IPS DF 6.9 (cell line): ENCODE measurements at places on chromosomes 7 and 10.

DNA sequence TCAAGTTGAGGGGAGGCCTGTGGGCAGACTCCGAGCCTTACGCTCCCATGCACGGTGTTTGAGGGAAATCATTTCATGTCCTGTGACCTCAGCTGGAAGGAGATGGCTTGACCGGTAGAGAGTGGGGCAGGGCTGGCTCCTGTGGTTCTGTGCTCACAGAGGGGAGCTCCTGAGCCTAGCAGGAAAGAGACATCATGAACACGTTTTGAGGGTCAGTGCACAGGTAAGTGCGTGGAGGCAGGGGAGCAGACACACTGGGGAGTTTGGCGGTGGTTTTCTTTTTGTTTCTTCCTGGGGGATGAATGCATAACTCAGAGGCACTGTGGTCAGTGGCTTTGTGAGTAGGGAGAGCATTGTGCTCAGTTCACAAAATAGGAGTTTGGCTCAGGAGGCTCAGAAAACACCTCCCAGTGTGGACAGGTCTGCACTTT is 22.5 kb downstream of the ADCY1 start:
- no peak for DNase-seq

- no peak for DNase-seq
Observed at GRCh38 chr7:95686109-95686508, 86.2 kb upstream of the DYNC1I1 start.

DNA sequence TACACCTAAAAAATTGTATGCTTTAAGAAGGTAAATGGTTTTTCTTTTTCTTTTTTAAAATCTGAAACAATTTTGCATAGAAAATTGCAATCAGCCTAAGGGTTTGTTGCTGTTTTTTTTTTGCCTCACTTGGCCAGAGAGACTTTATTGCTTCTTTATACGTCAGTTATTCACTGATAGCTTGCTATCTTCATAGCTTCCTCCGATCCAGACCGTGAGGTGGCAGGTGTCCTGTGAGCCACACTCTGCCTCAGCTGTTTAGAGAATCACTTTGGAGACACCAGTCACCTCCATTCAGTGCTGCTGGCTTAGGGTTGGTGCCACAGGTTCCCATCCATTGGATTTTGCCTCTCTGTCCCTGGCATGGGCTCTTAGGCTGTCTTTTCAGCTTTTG is 68.0 kb downstream of the HHEX start:
- DNase-seq, result no peak

DNA sequence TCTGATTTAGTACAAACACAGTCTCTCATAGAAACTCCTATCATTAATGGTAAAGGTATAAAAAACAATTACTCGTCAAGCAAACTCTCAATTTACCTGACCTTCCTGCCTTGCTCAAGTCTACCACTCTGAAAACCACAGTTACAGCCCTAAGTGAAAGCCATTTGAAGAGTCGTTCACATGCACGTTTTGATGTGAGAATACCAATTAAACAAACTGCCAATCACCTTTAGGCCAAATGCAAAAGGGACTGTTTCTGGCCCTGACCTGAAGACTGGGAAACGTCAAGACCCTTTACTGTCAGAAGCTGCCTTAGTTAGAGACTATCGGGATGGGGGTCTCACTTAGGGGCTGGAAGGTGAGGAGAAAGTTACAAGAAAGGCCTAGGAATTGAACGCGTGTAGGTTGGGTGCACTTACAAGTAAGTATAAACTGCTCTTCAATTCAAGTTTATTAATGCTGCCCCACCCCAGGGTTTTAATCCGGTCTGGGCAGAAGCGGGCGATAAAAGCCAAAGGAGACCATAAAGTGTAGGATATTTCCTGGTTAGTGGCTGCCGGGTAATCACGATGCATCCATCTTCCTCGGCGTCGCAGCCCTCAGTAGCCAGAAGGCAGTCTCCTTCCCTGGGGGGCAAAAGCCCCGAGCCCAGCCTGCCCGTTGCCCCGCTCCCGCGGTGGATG is 935 bp downstream of the TM9SF3 start:
- no peak for DNase-seq

GRCh38 chr7:43303740-43304241 is 191.3 kb downstream of the HECW1 start:
- DNase-seq, result no peak

GRCh38 chr7:47807756-47808155 is 140.5 kb downstream of the PKD1L1 start:
- no peak for DNase-seq
